Ecto neural progenitor cell (in vitro differentiated cells): ENCODE measurements at places on chromosomes 5 and 9.

DNA sequence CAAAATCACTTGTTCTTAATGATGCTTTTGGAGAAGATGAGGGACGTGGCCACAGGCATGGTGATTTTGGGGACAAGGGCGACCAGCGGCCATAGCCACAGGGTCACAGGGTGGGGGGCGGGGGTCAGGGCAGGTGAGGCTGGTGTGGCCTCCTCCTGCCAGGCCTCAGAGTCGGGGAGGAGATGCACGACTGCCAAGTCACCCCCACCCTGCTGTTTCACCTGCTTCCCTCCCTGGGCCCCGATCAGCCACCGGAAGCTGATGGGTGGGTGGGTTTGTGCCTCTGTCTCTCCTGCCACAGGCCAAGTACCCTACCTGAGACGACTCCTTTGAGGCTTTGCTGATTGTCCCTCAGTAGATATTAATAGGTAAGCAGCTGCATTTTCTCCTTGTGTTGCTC lies 199.3 kb downstream of the PAX5 start:
- no peak for DNase-seq

DNA sequence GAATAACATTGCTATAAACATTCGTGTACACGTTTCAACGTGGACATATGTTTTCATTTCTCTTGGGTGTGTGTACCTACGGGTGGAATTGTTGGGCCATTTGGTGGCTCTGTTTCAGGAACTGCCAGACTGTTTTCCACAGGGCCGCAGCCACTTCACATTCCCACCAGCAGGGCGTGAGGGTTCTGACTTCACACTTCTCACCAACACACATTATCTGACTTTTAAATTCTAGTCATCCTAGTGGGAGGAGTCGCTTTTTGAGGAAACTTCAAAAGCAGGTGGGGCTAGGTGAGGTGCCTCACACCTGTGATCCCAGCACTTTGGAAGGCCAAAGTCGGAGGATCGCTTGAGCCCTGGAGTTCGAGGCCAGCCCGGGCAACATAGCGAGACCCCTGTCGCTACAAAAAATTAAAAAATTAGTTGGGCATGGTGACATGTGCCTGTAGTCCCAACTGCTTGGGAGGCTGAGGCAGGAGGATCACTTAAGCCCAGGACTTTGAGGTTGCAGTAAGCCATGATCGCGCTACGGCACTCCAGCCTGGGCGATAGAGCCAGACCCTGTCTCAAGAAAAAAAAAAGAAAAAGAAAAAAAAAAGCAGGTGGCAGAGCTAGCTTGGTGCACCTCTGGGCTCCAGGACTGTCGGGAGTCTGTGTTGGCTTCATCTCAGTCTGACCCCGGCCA lies 28.5 kb downstream of the TSPAN17 start:
- peak; percentile 68 for DNase-seq

GRCh38 chr5:3024126-3024525 lies 272.6 kb upstream of the IRX2 start:
- DNase-seq, result peak; percentile 19

- no peak for DNase-seq
Measured at GRCh38 chr9:71685394-71685793, 82.9 kb downstream of the CEMIP2 start.

GRCh38 chr9:125970340-125970739 lies 223.2 kb downstream of the PBX3 start:
- no peak for DNase-seq

GRCh38 chr5:17879276-17879675 lies 245.0 kb downstream of the TAF11L14 start:
- no peak for DNase-seq

DNA sequence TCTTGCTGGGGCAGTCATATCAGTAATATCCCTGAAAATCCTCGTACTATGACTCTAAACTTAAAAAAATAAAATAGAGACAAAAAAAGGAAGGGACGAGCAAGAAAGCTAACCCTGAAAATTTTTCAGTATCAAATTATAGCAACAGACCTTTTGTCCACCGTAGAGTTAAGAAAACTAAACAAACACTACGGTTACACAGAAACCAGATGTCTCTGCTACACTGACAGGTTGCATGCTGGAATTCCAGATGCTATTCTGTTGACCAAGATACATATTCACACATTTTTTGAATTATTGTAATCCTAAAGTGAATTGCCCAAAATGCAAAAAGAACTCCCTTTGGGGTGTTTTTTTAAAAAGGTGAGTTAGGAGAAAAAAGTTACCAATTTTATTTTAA lies 66.9 kb upstream of the SELENOP start:
- no peak for DNase-seq

GRCh38 chr9:24118190-24118589 lies 292.1 kb upstream of the ELAVL2 start:
- DNase-seq, result no peak

- DNase-seq, result no peak
Measured at GRCh38 chr5:123810253-123810652, 298.3 kb downstream of the CSNK1G3 start.

DNA sequence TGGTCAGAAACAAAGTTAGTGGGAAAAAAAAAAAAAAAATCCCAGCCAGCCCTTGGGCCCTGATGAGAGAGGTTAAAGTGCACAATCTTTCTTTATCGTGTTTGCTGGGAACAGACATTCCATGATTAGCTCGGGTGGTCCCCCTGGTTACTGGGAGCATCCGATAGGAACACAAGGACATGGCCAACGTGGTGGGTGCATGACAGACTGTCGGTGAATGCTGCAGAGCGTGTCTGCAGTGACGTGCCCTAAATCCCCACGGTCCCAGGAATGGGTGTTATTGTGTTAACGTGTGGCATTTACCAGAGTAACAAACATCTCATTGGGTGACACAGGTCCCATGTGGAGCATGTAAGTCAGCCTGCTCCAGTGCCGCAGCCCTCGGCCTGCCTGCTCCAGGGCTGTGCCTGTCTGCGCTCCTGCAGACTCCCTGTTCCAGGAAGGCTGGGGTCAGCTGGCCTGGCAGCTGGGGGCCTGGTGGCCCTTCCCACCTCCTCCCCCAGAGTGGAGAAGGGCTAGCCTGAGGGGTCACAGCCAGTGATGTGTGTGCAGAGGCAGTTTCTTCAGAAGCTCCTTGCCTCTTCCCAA lies 34.3 kb upstream of the TBC1D2 start:
- peak; percentile 55 for DNase-seq

DNA sequence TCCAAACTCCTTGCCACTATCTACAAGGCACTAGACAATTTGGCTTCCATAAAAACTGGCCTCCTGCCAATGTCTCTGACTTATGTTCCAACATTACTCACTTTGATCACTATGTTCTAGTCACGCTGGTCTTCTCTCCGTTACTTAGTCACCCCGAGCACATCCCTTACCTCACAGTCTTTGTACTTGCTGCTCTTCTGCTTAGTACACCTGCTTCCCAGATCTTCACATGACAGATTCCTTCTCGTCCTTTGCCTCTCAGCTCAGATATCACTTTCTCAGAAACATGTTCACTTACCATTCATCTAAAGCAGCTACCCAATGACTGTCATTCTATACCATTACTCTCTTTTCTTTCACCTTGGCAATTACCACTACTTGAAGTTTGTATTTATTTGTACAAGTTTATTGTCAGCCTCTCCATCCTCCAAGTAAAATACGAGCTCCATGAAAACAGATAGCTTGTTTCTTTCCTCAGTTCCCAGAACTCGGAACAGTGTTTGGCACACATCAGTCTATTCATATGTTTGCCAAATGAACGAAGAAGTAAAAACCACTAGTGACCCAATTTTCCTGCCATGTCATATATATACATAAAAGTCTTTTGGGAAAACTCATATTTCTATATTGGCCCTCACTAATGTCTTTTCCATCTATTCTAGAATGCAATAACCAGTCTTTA lies 5.9 kb upstream of the SLC22A5 start:
- DNase-seq, result no peak

DNA sequence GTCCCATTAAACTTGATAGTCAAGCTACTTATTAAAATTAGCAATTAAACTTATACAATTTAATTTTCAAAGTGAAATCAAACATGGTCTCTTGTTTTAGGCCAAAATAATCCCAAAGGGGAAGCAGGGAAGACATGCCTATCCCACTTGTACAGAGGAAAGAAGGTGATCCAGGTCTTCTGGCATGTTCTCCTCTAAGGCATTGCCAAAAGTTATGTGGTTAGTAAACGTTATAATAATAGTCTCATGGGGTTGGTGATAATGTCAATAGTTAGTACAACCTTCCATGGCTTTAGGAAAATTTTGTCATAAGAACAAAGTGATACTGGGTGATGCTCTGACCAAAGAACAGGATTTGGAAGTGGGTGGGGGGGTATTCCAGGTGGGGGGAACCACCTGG lies 52.8 kb downstream of the ROR2 start:
- no peak for DNase-seq

GRCh38 chr5:74903165-74903787 lies 37.1 kb upstream of the FAM169A start:
- peak; percentile 55 for DNase-seq

GRCh38 chr5:73267766-73268435 lies 94.9 kb downstream of the TMEM174 start:
- no peak for DNase-seq

DNA sequence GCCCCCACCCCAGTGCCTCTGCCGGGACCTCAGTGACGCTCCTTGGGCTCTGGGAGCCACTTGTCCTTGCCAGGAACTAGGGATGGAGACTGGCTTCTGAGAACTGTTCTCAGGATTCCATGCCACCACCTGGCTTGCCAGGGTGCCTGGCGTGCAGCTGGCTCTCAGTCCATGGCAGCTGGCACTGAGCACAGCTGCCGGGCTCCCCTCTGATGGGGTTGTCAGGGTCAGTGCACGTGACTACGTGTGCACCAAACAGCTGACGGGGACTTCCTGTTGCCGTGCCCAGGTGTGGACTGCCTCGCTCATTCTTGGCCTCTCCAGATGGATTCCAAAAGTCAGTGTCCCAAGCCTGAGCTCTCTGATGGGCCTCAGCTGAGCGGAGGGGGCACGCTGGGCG lies 9.4 kb downstream of the KCNT1 start:
- no peak for DNase-seq

DNA sequence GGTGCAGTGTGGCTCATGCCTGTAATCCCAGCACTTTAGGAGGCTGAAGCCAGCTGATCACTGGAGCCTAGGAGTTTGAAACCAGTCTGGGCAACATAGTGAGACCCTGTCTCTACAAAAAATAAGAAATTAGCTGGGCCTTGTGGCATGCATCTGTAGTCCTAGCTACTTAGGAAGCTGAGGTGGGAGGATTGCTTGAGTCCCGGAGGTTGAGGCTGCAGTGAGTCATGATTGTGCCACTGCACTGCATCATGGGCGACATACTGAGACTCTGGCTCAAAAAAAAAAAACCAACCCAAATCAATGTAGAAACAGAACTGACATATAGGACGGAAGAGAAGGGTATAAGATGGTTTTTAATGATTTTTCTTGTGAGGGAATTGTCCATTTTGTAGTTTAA lies 27.7 kb downstream of the G3BP1 start:
- no peak for DNase-seq

DNA sequence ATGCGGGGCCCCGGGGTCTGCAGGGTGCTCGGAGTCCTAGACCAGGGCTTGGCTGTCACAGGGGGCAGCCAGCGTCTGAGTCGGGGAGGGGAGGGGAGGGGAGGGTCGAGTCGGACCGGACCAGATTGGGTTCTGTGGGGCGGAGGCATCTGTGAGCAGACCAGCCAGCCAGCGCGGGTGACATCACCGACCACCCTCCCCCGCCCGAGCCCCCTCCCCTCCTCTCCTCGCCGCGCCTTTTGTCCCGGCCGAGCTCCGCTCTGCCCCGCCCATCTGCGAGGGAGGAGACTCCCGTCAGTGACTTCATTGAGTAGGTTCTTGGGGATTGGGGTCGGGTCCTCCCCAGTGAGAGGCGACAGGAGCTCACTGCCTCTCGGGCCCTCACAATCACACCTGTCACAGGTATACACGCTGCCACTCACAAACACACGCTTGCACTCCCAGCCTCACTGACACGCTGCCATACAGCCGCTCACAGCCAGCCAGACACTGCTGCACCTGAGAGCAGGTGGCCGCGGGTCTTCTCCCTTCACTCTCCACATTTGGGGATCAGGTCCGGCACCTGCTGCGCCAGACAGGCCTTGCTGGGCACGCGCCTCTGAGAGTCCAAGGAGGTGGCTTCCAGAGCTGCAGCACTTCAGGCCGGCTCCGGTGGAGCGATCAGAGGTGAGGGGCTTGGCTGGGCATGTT lies 546 bp downstream of the DNAJB5 start:
- peak; percentile 88 for DNase-seq

- DNase-seq, result no peak
Measured at GRCh38 chr9:129988607-129989361, 54.2 kb downstream of the FNBP1 start.

DNA sequence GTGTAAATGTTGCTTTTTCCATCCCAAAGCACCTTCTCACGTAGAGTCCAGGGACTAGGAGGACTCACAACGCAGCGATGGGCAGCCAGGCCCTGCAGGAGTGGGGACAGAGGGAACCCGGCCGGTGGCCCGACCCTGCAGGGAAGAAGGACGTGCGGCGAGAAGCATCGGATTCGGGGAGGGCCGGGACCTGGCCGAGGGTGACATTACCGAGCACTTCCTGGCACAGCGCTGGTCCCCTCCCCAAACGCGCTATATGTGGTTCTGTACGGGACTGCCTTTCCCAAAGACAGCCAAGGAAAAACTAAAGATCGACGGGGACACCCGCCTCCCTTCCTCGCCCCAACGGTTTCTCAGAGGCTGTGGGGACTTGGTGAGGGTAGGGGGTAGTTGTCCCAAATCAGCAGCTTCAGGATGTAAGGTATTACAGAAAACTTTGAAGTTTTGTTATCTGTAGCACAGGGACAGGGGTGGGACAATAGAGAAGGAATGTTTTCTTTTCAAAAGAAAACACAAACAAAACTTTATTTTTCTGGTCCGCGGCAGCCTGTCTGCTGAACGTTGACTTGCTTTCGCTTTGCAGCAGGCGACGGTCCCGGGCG lies 887 bp upstream of the MAP3K1 start:
- DNase-seq, result peak; percentile 60

- no peak for DNase-seq
Measured at GRCh38 chr5:168417731-168418429, 68.4 kb upstream of the RARS1 start.

DNA sequence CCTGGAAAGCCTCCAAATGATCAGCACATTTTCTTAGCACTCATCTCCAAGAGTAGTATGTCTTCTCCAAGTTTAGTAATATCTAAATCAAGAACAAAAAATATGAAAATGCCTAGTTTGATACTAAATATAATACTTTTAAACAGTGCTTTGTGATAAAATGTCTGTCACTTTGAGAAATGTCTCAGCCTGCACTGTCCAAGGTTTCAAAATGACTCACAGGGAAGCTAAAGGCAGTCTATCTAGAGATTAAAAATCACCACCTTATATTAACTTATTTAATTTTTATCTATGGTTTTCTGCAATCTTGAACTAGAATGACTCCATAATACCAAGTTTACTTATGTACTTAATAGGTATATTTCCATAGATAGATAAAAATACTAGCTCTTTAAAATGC lies 633.0 kb upstream of the C9orf72 start:
- DNase-seq, result no peak

DNA sequence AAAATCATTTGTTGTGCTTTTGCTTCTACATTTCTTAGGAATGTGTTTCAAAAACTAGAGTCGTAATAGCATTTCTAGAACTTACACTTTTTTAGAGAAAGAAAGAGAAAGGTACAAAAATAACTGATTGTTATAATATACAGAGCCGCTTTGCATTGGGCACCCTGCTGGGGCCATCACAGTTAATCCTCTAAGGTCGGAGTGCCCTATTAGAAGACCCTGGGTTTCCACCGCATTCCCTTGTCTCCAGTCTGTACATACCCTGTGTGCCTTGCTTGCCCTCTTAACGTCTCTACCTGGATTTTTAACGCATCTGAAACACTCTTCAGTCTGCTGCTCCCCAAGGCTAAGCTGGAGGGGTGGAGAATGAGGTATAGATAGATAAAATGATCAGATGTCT lies 1.3 kb downstream of the MARVELD2 start:
- no peak for DNase-seq

GRCh38 chr5:179863449-179864085 lies 5.0 kb upstream of the MRNIP start:
- DNase-seq, result no peak
